GM23338 (cell line): ENCODE measurements at places on chromosomes 4 and X. TPM values are rescaled to one million over a fixed set of nuclear protein-coding genes. Genes with fewer than 3 reads are reported as not detected.

Gene COL4A5
- 25.7 and 48.1 TPM in 2 replicates for total RNA-seq

Gene TRIM2
- total RNA-seq = 61.5 and 64.3 TPM in 2 replicates

Gene COL4A6
- total RNA-seq = 11.1 and 15.2 TPM in 2 replicates

Gene USP46
- 40.5 and 41.1 TPM in 2 replicates for total RNA-seq

Gene S100G
- not detected in 2 replicates for total RNA-seq

Gene ADH4
- not detected in 2 replicates for total RNA-seq

Gene TGIF2LX
- total RNA-seq = not detected in 2 replicates

Gene RPGR
- 19.6 and 36.3 TPM in 2 replicates for total RNA-seq

Gene STATH
- not detected in 2 replicates for total RNA-seq
